NCI-H2029 treated with DMSO at 0.1 percent for 48 hours (cell line): ENCODE measurements at places on chromosomes 16 and 17.

DNA sequence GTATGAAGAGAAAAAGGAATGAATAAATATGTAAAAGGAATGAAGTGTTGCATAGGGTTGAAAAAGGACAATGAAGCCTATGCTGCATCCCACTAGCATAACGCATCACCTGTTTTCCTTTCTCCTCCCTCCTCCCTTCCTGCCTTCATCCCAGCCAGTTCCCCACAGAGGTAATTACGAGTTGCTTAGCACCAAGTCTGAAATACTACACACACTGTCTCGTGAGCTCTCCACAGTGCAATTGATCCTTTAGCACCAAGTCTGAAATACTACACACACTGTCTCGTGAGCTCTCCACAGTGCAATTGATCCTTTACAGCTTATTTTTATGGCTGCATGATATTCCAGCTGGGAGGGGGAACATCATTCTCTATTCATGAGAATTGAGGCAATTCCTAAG is 1.1 kb upstream of the DRC7 start:
- no peak for DNase-seq

DNA sequence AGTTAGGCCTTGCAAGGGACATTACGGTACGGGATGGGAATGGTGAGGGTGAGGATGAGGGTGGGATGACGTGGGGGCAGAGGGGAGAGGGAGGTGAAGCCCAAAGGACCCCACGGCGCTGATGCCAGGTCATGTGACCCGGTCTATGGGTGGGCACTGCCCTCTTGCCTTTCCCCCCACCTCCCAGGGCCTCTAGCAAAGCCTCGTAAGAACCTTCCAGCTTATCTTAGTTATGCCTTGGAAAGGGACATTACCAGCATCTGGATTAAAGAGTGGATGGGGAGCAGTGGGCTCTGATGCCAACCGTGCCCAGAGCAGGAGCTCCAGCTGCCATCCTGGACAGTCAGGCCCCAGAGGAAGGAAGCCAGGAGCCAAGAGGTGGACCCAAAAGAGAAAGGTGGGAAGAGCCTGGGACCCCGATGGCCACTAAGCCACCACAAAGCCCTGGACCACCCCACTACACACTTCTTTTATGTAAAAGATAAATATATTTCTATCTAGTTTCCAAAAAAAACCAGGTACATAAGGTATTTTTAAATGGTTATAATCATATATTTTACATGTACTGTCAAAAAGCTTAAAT is 40.9 kb downstream of the TK2 start:
- no peak for DNase-seq

GRCh38 chr17:44847586-44847985 is at the start of gene HIGD1B:
TSS of gene HIGD1B (plus strand) at chr17:44847883. CDS start at chr17:44848153, 270 bp downstream.
- no peak for DNase-seq

DNA sequence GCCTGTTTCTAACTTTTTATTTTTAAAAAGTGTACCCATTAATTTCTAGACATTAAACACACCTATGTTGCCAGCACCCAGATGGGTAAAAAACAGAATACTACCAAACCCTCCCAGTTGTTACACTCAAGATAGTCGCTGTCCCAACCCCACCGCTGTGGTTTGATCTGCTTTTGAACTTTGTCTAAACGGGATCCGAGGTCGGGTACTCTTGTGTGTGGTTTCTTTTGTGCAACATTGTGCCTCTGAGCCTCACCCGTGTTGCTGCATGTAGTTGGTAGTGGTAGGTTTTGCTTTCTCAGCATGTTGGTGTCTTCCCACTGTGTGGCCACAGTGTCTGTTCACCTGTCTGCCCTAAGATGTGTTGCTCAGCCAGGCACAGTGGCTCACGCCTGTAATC is 4.3 kb downstream of the KLHL36 start:
- no peak for DNase-seq

- DNase-seq, result no peak
Measured at GRCh38 chr16:81445143-81445961, 744 bp downstream of the CMIP start.

- DNase-seq, result no peak
Measured at GRCh38 chr17:34299956-34300577, 14.5 kb downstream of the CCL11 start.

DNA sequence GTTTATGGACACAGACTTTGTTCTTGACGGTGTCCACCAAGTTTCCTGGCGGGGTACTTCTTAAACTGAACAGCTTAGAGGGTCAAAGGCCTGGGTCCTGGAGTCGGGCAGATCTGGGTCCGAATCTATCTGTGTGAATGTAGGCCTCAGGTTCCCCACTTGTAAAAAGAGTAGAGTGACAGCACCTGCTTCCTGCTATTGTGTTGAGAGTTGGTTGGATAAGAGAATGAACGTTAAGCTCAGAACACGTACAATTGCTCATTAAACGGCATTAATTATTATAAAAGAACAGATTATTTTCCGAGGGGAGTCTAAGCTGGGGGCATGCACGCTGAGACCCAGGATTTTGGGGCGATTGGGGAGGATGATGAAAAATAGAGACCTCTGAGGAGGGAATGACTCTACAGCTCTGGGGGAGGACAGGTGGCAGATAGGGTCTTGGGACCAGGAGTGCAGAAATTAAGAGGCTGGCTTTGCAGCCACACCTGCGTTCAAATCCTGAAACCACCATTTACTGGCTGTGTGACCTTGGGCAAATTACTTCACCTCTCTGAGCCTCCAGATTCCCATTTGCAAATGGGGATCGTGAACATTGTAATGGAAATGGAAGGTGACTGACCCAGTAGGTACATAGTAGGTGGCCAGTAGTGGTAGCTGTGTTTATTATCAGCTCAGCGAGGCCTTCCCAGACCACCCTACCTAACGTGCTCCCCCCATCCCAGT is 862 bp downstream of the CLEC16A start:
- no peak for DNase-seq

DNA sequence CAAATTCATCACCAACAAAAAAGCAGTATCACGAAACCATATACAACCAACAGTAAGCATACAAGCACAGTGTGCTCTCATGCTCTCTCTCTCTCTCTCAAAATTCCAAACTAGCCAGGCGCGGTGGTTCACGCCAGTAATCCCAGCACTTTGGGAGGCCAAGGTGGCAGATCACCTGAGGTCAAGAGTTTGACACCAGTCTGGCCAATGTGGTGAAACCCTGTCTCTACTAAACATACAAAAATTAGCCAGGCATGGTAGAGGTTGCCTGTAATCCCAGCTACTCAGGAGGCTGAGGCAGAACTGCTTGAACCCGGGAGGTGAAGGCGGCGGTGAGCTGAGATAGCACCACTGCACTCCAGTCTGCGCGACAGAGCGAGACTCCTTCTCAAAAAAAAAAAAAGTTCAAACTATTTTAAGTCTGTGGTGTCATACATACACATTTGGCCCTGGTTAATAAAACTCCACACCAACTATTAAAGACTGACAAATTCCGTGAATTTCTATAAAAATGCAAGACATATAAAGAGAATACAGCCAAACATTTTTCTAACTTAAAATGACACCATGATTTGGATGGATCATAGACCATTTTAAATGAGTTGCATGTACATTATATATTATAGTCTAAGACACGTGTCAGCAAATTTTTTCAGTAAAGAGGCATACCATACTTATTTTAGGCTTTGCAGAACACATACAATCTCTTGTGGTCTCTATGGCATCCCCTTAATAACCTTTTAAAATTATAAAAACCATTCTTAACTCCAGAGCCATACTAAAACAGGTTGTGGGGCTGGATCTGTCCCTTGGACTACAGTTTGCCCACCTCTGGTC is 30.9 kb downstream of the GLG1 start:
- DNase-seq, result no peak

- DNase-seq, result no peak
Measured at GRCh38 chr16:84832488-84833143, 12.8 kb downstream of the CRISPLD2 start.

- DNase-seq, result no peak
Measured at GRCh38 chr17:45579529-45580495, 89.3 kb upstream of the PLEKHM1 start.

DNA sequence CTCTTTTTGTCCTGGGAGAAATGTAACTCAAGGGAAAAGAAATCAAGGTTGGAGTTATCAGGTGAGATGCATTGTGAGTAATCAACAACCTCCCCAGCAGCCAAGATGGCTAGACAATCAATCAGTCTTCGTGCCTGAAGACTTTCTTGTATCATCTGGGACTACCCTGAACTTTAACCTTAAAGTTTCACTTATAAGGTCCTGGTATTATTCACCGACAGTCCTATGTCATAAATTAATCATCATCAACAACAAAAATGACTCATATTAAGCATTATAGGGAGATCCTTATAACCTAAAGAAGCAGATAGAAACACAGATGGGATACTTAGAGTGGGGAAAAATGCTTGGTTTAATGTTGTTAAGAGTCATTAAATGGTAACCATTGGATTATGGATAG is 7.7 kb upstream of the TEKT3 start:
- DNase-seq, result no peak
